ENCODE measurements at places on chromosomes 11 and 22.

GRCh38 chr11:39571081-39571480, 1888.4 kb downstream of the LRRC4C start:
- DNase-seq: no peak

- DNase-seq: no peak
These were observed 36.4 kb upstream of the E2F8 start for GRCh38 chr11:19276859-19277808.

- peak; percentile 68 for DNase-seq
These were observed 66.4 kb downstream of the CTTN start for GRCh38 chr11:70464509-70465361.

- DNase-seq: no peak
These were observed 400.8 kb downstream of the SOX6 start for GRCh38 chr11:15955595-15955994.
